ENCODE measurements at places on chromosomes 2 and 18.
A peak's percentile ranks its signal among the peaks of the same experiment; 100 is the strongest.

GRCh38 chr2:46252891-46253659 is 44.1 kb upstream of the EPAS1 start:
- no peak for DNase-seq

DNA sequence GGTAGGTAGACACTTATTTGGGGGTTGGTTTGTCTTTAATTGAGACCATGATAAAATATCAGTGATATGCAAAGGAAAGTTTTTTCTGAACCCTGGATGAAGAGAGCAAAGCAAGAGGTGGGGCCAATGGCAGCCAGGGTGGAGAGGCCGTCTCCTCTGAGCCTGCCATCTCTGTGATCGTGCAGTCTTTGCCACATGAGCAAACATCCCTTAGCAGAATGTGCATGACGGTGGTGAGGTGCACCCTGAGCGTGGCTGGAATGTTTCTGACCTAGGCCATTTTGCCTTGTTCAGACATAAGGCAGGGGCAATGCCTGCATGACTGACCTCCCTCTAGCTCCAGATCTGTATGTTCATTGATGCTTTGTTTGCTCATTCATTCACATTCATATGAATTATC is 6.0 kb downstream of the NCK2 start:
- DNase-seq: no peak

DNA sequence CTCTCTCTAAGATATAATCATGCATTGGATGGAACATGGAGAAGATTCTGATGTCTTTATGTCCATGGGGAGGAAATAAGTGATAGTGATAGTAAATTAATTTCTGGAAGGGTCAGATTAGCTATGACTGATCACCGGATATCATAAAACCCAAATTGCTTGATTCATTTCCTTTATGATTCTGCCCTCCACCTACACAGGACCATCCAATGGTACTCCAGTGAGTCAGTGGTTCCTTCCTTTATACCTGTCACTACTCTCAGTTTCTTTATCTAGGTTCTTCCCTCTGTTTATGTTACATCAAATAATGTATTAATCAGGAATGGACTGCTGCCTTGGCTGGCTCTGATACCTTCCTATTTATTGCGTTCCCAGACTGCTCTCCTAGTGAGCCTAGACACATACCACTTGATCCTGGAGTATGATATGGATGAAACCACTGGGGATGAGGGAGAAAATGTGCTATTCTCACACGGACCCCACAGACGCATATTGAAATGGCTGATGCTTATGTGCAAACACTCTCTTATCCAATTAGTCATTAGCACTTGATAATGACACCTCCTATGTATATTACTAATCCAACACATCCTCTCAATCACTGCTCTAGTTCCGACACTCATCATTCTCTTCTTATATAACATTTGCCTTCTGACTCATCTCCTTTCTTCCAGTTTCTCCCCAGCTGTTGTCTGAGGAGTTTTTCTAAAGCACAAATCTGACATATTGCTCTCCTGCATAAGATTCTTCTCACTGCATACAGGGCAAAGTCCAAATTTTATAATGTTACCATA is 315.6 kb downstream of the INSIG2 start:
- no peak for DNase-seq

DNA sequence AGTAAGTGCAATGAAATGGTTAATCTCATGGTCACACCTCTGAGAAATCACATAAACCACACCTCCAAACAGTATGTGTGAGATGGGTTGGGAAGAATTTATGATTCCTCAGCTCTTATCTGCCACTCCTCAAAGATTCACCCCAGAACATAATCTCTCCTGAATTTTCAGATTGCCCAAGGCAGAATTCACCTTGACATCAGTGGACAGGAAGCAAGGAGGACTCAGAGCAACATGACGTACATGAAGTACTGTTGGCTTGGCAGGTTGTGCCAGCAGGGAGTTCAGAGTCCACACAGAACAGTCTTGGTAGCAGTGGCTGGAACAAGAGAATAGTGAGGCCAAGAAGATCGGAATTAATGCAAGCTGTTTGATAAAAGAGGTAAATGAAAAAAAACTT is 31.7 kb upstream of the CYBRD1 start:
- DNase-seq: no peak

DNA sequence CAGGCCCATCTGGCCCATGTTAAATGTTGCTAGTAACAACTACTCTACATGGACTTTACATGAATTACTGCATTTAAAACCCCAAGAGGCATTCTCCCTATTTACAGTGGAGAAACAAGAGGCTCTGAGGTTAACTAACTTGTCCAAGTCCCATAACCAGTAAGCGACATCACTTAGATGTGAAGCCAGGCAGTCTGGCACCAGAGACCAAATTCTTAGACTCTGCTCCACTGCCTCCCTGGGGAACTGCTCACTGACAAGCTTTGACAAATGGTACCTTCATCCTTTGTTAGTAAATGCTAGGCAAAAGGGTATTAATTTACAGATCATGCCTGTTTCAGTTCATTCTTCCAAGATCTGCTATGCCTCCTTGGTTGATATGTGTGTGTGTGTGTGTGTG is 124.8 kb downstream of the AFF3 start:
- peak; percentile 41 for DNase-seq

DNA sequence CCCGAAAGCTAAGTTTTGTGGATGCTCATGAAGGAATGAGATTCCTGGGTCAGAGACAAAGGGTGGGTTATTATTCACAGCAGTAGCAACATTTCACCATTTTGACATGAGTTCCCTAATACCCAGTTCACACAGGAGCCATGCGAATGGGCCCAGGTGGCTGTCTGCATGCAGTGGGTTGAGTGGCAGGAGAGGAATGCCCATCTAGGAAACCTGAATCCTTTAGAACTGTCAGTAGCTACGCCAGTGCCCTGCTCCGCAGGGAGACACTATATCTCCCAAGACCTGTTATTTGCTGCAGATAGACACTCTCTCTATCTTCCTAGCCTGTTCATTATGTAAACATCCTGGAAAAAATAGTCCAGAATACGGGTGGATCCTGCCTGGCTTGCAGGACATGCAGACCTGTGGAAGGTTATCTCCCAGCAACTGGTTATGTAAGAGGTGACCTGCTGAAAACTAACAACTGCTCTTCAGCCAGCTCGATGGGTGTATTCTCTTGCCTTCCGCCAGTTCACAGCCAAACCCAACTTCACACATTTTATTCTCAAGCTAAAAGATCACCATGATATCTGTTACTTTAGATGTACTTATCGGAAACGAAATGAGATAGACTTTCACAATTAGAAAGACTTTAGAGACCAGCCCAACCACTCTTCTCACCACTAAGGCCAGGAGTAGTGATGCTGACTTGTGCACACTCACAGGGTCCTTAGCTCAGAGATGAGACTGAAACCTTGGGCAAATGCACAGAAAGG is 59.1 kb downstream of the MBP start:
- DNase-seq: no peak

DNA sequence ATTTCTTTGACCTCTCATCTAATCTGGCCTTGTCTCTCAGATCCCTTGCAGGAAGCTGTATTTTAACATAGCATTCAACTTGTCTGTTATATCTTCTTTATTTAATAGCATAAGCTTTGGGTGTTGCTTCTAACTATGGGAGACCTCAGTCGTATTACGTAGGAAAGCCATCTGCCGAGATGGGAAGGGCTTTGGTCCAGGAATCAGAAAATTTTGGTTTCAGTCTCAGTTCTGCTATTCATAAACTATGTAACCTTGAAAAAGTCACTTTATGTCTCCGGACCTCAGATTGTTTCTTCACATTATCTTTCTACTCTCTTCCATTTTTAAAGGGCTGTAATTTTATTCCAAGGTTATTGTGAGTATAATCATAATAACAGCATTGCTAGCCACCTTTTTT is 297.7 kb downstream of the SATB2 start:
- DNase-seq: no peak

- no peak for DNase-seq
These were observed 209.8 kb downstream of the NEDD4L start for GRCh38 chr18:58253871-58254270.

GRCh38 chr2:120740765-120741524 is 5.3 kb downstream of the GLI2 start:
- peak; percentile 73 for DNase-seq

- no peak for DNase-seq
These were observed 38.3 kb downstream of the DHRS9 start for GRCh38 chr2:169107645-169108044.

- no peak for DNase-seq
These were observed 10.3 kb downstream of the ITGA6 start for GRCh38 chr2:172437419-172438341.

- no peak for DNase-seq
These were observed 39.8 kb upstream of the PXDN start for GRCh38 chr2:1784087-1784486.

DNA sequence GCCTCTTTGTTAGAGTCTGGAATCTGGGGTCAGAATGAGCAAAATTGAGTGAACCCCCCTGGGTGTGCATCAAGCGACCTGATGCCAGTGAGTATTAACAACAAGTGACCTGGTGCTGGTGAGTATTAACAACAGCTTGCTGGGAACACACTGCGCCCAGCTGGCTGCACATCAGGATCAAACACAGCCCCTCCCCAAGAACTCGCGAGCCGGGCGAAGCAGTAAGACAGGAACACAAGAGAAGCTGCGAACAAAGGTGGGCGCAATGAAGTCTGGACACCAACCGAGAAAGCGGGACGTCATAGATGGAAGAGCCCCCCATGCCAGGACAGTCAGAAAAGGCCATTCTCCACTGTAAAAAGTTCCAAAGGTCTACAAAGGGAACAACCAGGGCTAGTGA is 34.3 kb downstream of the CRACDL start:
- DNase-seq: no peak

- no peak for DNase-seq
These were observed 182.6 kb upstream of the PKDCC start for GRCh38 chr2:41865263-41865662.

- DNase-seq: no peak
These were observed at the start of gene HTR2B for GRCh38 chr2:231124838-231125568. Gene HTR2B (minus strand): TSS chr2:231125042. CDS start chr2:231123764, 1,278 bp downstream.

- no peak for DNase-seq
These were observed 38.3 kb downstream of the MRPL44 start for GRCh38 chr2:223995569-223995968.

DNA sequence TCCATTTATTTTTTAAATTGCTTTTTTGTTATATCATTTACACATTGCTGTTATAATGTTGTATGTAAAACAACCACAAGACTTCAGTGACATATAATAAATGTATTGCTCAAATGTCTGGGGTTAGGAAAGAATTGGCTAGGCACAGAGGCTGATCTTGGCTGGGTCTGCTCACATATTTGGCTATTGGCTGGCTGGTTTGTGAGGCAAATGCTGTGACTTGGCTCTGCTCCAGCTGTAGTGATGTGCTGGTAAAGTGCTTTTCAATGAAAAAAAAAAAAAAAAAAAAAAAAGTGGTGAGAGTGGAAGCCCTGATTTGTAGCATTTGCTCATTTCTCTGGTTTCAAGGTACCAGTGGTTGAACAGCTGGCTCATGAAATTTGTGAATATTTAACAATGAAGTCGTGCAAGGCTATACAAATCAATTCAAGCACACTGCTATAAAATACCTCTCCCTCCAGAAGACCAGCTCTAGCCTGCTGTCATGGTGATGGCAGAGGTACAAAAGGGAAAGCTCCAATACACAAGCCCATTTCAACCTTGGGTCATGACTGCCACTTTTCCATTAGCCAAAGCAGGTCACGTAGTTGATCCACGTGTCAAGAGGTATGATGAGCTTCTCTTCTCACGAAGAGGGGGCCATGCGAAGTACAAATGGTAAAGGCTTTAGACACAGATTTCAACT is 43.7 kb upstream of the RIT2 start:
- DNase-seq: no peak

DNA sequence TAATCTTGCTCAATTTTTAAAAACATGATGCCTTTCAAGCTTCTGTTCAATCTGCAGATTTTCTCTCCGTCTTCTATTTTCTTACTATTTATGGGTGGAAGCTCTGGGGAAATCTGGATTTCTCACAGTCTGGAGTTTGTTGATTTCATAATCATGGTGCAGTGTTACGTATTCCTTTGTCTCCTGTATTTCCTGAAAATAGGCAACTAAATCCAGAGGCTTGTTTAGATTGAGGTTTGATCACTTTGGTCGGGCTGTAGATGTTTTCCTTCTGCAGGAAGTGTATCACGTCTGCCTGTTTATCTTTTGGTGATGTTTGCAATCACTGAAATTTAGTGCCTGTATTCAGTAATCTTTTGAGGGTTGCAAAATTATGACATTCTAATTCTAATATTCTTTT is 487.7 kb downstream of the LRRTM4 start:
- DNase-seq: no peak

- DNase-seq: no peak
These were observed 169.1 kb upstream of the TRIB2 start for GRCh38 chr2:12547566-12548170.

GRCh38 chr18:22337306-22337705 is 80.4 kb downstream of the CTAGE1 start:
- DNase-seq: no peak

GRCh38 chr2:138187221-138187620 is 222.9 kb downstream of the HNMT start:
- DNase-seq: no peak

DNA sequence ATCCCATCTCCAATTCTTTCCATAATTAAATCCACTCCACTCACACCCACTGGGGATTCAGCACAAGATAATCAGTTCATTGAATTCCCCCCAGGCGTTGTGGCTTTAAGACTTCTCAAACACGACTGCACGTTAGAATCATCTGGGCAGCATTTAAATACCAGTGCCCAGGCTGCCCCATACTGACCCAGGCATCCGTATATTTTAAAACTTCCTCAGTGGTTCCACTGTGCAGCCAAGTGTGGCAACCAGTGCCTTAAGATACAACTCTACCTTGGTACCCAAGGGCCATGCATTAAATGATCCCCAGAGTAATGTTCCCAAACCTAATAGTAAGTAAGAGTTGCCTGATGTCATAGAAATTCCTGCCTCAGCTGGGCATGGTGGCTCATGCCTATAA is 54.3 kb upstream of the BZW1 start:
- DNase-seq: no peak

GRCh38 chr18:261398-262073 is 6.3 kb downstream of the THOC1 start:
- DNase-seq: no peak

- DNase-seq: no peak
These were observed 14.8 kb downstream of the ASB1 start for GRCh38 chr2:238441262-238442114.

- no peak for DNase-seq
These were observed 649.4 kb downstream of the TDRD15 start for GRCh38 chr2:21773168-21773567.

GRCh38 chr2:217711188-217711587 is 291.6 kb downstream of the TNS1 start:
- no peak for DNase-seq

Data from nephron progenitor cell (in vitro differentiated cells).